ENCODE measurements at places on chromosomes 3 and 15.

GRCh38 chr15:81291916-81292522, 31.9 kb downstream of the STARD5 start:
- DNase-seq: no peak

- DNase-seq: no peak
These were observed 78.6 kb upstream of the ROBO2 start for GRCh38 chr3:76961284-76961683.

- no peak for DNase-seq
These were observed 16.2 kb upstream of the RHCG start for GRCh38 chr15:89512631-89513030.

DNA sequence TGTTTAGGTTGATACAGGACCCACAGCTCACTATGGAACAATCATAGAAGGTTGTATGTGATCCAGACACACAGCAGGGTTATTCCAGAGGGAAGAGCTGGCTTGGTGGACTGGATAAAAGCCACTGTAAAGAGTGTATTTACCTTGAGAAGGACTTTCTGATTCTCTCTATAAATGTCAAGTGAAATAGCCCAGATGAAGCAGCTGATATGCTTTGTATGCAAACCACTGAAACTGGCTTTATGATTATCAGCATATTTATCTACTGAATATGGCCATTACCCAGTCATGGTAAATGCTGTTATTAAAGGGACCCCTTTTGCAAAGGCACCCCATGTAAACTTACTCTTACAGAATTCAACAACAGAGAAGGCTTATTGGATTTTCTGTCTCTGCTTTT, 28.1 kb downstream of the C3orf80 start:
- DNase-seq: no peak

DNA sequence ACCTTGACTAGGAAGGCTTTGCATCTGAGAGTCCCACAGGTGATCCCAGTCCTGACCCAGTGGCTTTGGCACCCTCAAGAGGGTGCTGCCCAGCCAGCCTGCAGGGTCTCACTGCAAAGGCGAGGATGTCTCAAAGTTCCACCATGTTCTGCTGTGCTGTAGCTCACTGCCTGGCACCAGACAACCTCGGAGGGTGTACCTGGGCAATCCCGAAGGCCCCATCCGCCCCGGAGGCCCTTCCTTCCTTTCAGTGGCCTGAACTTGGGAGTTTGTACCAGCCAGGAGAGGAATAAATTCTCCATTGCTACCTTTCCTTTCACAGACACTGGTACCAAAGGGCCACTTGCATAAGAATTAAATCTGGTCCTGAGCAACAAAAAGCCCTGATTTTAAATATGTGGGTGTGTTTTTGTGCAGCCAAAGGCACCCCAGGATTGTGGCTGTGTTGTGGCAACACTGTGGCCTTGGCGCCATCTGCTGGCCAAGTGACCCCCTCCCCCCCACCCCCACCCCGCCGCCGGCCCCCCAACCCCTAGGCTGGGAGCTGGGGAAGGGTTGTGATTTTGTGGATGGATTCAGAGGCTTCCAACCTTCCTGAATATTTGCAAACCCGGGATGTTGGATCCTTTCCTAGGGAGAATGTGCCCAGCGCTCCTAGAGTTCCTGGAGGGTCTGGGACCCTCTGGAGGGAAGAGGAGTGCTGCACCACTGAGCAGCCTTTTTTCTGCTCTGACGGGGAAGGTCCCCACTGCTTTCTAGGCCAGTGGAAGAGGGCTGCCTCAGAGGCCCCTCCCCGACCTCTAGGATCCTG, 9.7 kb upstream of the PTPN23 start:
- no peak for DNase-seq

DNA sequence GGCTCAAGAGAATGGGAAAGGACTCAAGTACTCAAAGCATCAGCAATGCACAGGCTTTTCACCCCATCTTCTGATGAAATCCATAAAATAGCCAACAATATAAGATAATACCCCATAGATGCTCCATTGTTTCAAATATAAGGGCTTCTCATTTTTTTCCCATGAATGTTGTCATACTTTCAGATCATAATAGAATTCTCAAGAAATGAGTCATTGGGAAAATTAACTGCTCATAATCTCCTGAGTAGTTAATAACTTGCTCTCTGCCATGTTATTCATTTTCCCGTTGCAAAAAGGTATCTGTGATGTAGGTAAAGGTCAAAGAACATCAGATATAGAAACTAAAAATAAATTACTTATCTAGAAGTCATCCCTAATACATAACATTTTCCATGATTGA, 121.9 kb downstream of the NSUN3 start:
- no peak for DNase-seq

- DNase-seq: no peak
These were observed 50.3 kb downstream of the SERPINI1 start for GRCh38 chr3:167785790-167786189.

All from heart left ventricle (tissue), 16 donors.